Motor neuron (in vitro differentiated cells): ENCODE measurements at places on chromosomes 13 and 19. TPM values are rescaled to one million over a fixed set of nuclear protein-coding genes. Genes with fewer than 3 reads are reported as not detected.

ELSPBP1 gene
- 2.1 and 2.7 TPM in 2 replicates for total RNA-seq

PCP2 gene
- not detected in 2 replicates for total RNA-seq

GNG8 gene
- not detected in 2 replicates for total RNA-seq

GFY gene
- 0.87 and 1.1 TPM in 2 replicates for total RNA-seq

IGSF23 gene
- not detected in 2 replicates for total RNA-seq
